ENCODE measurements at places on chromosomes 3 and 15.

DNA sequence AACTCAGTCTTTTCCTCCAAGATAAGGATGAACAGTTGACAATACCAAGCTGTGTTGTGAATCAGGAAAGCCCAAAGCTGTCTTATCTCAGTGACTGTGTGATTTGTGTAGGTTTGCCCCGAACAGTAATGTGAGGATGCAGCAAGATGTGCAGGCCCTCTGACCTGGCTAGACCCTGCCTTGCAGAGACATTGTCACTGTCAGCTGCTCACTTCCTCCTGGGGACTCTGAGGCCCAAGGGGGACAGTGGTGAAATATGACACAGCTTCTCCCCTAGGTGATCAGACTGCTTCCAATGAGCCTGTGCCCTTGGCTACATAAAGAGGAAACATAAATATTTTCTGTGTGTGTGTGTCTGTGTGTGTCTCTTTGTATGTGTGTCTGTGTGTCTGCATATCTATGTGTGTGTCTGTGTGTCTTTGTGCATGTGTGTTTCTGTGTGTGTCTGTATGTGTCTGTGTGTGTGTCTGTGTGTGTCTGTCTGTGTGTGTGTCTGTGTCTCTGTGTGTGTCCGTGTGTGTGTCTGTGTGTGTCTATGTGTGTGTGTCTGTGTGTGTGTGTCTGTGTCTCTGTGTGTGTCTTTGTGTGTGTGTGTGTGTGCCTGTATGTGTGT is 21.7 kb downstream of the LRRK1 start:
- no peak for DNase-seq

- DNase-seq: no peak
These were observed 49.2 kb downstream of the RYK start for GRCh38 chr3:134201201-134202130.

GRCh38 chr3:103873897-103874545 is 1439.2 kb downstream of the ZPLD1 start:
- no peak for DNase-seq

DNA sequence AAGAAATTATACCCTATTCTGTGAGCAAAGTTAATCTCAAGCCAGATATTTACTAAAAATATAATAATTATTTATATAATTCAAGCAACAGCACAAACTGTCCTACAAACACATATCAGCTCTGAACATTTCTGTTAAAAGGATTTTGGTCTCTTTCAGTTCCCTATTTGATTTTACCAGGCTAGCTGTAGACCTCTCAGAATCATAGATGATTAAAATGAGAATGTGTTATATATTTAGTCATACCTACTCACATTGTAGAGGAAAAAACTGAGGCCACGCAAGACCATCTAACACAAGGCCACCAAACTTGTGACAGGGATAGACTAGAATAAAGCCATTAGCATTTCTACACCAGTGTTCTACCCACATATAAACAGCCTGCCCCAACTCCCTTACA is 28.5 kb downstream of the ACKR4 start:
- DNase-seq: no peak

- DNase-seq: no peak
These were observed 31.1 kb downstream of the SLCO3A1 start for GRCh38 chr15:91884606-91885005.

- no peak for DNase-seq
These were observed 63.3 kb upstream of the TP63 start for GRCh38 chr3:189567766-189568420.
